ENCODE measurements at places on chromosomes 1 and 21.

- DNase-seq: no peak
These were observed 102.7 kb downstream of the ATF6 start for GRCh38 chr1:161868832-161869231.

GRCh38 chr1:88800382-88801051 is 90.8 kb downstream of the GTF2B start:
- DNase-seq: no peak

- DNase-seq: no peak
These were observed 1.4 kb downstream of the TOMM20 start for GRCh38 chr1:235127203-235127602.

DNA sequence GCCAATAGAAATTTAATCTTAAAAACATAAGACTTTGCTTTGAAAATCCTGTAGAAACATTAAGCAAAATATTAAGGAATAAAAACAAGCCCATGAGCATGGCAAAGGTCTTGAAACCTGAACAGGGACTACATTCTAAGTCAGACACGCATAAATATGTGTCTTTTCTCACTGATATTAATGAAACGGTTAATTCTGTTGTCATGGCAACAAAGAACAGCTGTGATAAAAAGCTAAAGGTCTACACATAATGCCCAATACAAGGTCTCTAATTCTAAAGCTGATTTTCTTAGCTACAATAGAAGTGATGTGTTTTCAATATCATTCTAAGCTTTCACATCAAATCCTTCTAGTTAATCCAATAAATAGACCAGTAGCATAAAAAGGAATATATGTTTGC is 331.7 kb downstream of the PTBP2 start:
- no peak for DNase-seq
